Progenitor cell of endocrine pancreas (in vitro differentiated cells): ENCODE measurements at places on chromosomes 4 and X. TPM values are rescaled to one million over a fixed set of nuclear protein-coding genes. Genes with fewer than 3 reads are reported as not detected.

- H3K4me1 ChIP-seq = peaks cover 11% of the 10 kb centered on the region
- DNase-seq = no peak
- H3K4me3 ChIP-seq = no peak overlapping the region
- no peaks in the 10 kb centered on the region for H3K27me3 ChIP-seq
- H3K36me3 ChIP-seq = no peaks in the 10 kb centered on the region
Observed at GRCh38 chr4:11469650-11470437, 41.1 kb upstream of the HS3ST1 start.

Gene LAMP2
- 64.5 and 71.9 TPM in 2 replicates for total RNA-seq

DNA sequence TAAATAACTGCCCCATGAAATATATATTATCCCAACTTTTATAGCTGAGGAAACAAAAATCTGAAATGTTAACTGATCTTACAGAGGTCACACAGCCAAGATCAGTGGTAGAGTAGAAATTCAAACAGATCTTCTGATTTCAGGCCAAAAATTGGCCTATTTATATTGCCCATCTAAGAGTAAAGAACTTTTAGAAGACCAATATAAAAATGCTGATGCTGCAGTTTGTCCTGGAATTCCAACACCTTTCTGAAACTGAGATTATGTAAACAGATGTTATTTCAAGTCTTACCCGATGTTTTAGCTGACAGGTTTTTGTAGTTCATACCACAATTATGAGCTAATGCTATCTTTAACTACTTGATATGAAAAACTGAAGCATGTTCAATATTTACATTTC lies 51.1 kb downstream of the SPANXN3 start:
- H3K4me1 ChIP-seq = no peaks in the 10 kb centered on the region
- H3K4me3 ChIP-seq = no peak overlapping the region

DNA sequence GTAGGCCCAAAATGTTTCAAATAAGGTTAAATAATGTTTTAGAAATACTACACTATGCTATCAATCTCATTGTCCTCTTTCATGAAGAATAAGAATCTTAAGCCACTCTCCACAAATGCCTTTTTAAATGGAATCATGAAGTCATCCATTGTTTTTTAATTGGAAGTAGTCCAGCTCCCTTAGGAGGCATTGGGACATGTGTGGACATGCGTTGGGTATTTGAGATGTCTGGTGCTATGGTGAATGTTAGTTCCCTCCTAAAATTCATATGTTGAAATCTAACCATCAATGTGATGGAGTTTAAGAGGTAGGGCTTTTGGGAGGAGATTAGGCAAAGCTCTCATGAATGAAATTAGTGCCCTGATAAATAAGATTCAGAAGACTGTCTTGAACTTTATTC lies 289.0 kb downstream of the C4orf33 start:
- no peak overlapping the region for H3K27ac ChIP-seq
- no peaks in the 10 kb centered on the region for H3K36me3 ChIP-seq
- H3K4me3 ChIP-seq = no peak overlapping the region
- DNase-seq = no peak
- no peaks in the 10 kb centered on the region for H3K27me3 ChIP-seq

DNA sequence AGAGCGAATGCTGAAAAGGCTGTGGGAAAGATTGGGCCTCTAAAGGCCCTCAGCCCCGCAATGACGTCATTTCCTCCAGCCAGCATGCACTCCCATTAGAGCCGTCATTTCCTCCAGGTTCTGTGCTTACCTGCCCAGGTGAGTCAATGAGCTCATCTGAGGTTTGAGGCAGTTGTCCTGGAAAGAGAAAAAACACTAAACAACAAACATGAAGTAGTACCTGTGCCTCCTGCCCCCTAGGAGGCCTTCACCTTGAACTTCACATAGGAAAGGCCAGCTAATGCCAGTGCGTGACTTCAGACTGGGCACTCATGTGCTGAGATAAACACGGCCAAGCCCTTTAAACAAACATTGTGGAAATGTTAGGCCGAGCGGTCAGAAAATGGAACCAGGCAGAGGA lies 55.9 kb downstream of the FHDC1 start:
- H3K27ac ChIP-seq = no peak overlapping the region
- no peak for DNase-seq
- H3K36me3 ChIP-seq = no peaks in the 10 kb centered on the region
- H3K27me3 ChIP-seq = no peaks in the 10 kb centered on the region
- H3K4me3 ChIP-seq = no peak overlapping the region

GRCh38 chr4:19317377-19317776 lies 934.3 kb upstream of the SLIT2 start:
- H3K4me1 ChIP-seq = no peaks in the 10 kb centered on the region
- H3K36me3 ChIP-seq = no peaks in the 10 kb centered on the region
- H3K4me3 ChIP-seq = no peak overlapping the region
- no peak for DNase-seq

DNA sequence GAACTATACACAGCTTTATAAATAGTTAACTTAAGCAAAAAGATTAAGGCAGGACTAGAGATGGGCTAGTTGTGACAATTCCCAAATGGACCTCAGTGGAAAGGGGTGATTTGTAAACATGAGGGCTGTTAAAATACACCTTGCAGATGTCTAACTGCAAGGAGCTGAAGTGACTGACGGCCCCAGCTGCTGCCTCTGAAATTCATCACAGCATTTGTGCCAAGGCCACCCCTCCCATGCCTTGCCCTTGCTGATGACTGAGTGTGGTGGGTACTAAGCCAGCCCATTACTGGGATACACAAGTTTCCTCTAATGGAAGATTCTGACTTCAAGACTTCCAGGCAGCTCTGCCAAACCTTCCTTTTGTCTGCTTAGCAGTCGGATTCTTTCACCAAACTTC lies 23.7 kb upstream of the EGFL6 start:
- H3K4me1 ChIP-seq = no peaks in the 10 kb centered on the region
- no peak overlapping the region for H3K27ac ChIP-seq
- H3K27me3 ChIP-seq = no peaks in the 10 kb centered on the region
- no peak for DNase-seq
- H3K4me3 ChIP-seq = no peak overlapping the region
- no peaks in the 10 kb centered on the region for H3K36me3 ChIP-seq

GRCh38 chr4:141686879-141687278 lies 50.5 kb downstream of the IL15 start:
- no peaks in the 10 kb centered on the region for H3K4me1 ChIP-seq
- peaks cover 2% of the 10 kb centered on the region for H3K36me3 ChIP-seq
- no peaks in the 10 kb centered on the region for H3K27me3 ChIP-seq
- no peak for DNase-seq

Gene PCDH7
- 9.9 and 17.2 TPM in 2 replicates for total RNA-seq

GRCh38 chr4:151415978-151416377 lies 7.0 kb downstream of the FHIP1A start:
- peaks cover 2% of the 10 kb centered on the region for H3K36me3 ChIP-seq
- no peak for DNase-seq
- no peak overlapping the region for H3K27ac ChIP-seq
- H3K4me1 ChIP-seq = peaks cover 16% of the 10 kb centered on the region

DNA sequence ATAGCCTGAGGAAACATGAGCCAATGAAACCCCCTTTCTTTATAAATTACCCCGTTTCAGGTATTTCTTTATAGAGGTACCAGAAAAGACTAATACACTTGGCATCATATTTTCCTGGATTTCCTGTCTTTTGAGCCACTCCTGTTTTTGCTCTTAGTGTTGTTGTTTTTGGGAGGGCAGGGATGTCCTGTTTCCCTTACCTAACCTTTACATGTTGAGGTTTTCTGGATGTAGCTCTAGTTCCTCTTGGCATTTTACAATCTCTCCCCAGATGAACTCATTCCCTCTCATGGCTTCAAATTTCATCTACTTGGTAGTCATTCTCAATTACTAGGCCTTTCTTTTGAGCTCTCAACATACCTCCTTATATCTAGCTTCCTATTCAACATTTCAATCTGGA lies 104.1 kb upstream of the MAB21L2 start:
- no peak for DNase-seq
- H3K27ac ChIP-seq = peak overlapping the region; percentile 21
- H3K4me3 ChIP-seq = no peak overlapping the region
- H3K4me1 ChIP-seq = no peaks in the 10 kb centered on the region

Gene MGAT4D
- not detected in 2 replicates for total RNA-seq

Gene MAGEA4
- not detected in 2 replicates for total RNA-seq

DNA sequence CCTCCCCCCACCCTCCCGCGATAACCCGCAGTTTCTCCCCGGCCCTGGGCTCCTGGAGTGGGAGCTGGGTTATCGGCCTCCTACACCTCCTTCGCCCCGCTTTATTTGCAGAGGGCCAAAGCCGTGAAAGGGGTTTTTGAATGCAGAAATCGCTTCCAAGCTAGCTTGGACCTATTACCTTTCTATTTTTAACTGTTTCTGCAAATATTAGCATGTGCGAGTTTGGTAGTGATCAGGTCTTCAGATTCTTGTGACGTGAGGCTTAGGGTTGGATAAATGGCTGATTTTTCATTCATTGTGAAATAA lies 1.3 kb downstream of the USP9X start:
- H3K27ac ChIP-seq = peak overlapping the region; percentile 92
- no peaks in the 10 kb centered on the region for H3K36me3 ChIP-seq
- DNase-seq = no peak
- H3K4me3 ChIP-seq = peak overlapping the region; percentile 88
- no peaks in the 10 kb centered on the region for H3K27me3 ChIP-seq

GRCh38 chr4:177051473-177052060 lies 258.1 kb upstream of the NEIL3 start:
- H3K4me3 ChIP-seq = no peak overlapping the region
- H3K36me3 ChIP-seq = no peaks in the 10 kb centered on the region

DNA sequence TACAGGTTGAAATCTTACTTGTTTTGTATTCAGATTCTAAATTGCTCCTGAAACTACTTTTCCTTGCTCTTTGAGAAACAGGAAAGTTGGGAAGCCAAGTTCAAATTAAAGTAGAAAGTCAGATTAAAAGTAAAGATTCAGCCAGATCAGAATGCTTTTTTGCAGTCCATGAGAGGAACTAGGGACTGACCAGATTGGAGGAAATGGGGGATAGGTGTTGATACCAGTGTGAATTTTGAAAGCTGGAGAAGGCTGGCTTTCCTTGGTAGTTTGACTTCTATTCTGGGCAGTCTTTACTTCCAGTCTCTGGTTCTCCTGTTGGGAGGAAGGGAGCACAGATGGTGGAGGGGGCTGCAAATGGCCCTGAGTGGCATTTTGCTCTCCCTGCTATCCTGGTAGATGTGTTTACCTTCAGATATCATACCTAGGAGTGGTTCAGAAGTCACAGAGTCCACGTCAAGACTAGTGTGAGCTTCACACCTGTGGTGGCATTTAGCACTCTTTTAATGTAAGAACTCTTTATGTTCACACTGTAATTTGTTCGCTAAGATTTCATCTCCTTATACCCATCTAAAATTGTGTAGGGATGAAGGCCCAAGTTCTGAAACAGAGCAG lies 68.8 kb downstream of the FNIP2 start:
- H3K27ac ChIP-seq = peak overlapping the region; percentile 89
- H3K36me3 ChIP-seq = peaks cover 17% of the 10 kb centered on the region
- H3K27me3 ChIP-seq = no peaks in the 10 kb centered on the region
- no peak overlapping the region for H3K4me3 ChIP-seq

- H3K36me3 ChIP-seq = peaks cover 4% of the 10 kb centered on the region
- peaks cover 4% of the 10 kb centered on the region for H3K4me1 ChIP-seq
- no peak for DNase-seq
- H3K4me3 ChIP-seq = no peak overlapping the region
- H3K27me3 ChIP-seq = no peaks in the 10 kb centered on the region
Observed at GRCh38 chrX:41621222-41621723, 67.5 kb upstream of the GPR34 start.

Gene KIAA1210
- not detected in 2 replicates for total RNA-seq

Gene CLGN
- 9.9 and 10.8 TPM in 2 replicates for total RNA-seq

- H3K27me3 ChIP-seq = no peaks in the 10 kb centered on the region
- H3K4me3 ChIP-seq = no peak overlapping the region
- DNase-seq = no peak
- peaks cover 5% of the 10 kb centered on the region for H3K4me1 ChIP-seq
- peak overlapping the region; percentile 76 for H3K27ac ChIP-seq
Observed at GRCh38 chrX:2484721-2485648, 15.8 kb downstream of the DHRSX start.

- H3K27ac ChIP-seq = no peak overlapping the region
- H3K4me3 ChIP-seq = no peak overlapping the region
- DNase-seq = no peak
- no peaks in the 10 kb centered on the region for H3K27me3 ChIP-seq
Observed at GRCh38 chr4:153409412-153409811, 56.7 kb upstream of the TMEM131L start.

DNA sequence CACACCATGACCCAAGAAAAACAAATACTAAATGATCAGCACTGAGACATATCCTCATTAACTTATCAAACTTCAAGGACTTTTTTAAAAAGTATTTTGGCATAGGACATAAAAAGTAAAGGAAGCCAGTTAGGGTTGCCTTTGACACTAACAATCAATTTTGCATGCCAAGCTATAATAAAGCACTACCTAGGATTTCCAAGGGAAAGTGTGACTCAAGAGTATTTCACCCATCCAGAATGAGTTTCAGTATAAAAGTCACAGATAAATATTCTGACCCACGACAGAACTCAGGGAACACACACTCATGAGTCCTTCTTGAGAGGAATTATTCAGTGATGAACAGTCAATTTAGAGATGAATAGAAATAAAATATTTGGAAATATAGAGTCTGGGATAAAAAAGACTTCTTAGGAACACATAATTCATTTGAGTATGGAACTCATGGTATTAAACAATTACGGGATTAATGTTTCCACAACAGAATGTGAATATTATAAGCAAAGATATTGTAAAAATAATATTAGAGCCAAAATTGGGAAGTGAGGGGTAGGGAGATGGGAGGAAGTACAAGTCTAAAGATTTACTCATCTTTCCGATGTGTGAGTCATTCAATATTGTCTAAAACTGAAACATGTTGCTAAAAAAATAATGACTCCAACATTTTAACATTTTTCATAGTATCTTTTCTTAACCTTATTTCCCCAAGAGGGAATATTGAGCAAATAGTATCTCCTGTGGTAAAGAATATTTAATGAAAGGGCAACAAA lies 143.5 kb upstream of the LNX1 start:
- no peaks in the 10 kb centered on the region for H3K36me3 ChIP-seq
- H3K27ac ChIP-seq = no peak overlapping the region
- no peak overlapping the region for H3K4me3 ChIP-seq
- no peaks in the 10 kb centered on the region for H3K4me1 ChIP-seq
- no peak for DNase-seq

Gene PABPC5
- 2.6 and 3.0 TPM in 2 replicates for total RNA-seq

GRCh38 chr4:48133669-48134068 lies 381 bp downstream of the TXK start:
- peaks cover 10% of the 10 kb centered on the region for H3K36me3 ChIP-seq
- H3K4me3 ChIP-seq = no peak overlapping the region
- no peak overlapping the region for H3K27ac ChIP-seq

Gene GLOD5
- total RNA-seq = not detected in 2 replicates

DNA sequence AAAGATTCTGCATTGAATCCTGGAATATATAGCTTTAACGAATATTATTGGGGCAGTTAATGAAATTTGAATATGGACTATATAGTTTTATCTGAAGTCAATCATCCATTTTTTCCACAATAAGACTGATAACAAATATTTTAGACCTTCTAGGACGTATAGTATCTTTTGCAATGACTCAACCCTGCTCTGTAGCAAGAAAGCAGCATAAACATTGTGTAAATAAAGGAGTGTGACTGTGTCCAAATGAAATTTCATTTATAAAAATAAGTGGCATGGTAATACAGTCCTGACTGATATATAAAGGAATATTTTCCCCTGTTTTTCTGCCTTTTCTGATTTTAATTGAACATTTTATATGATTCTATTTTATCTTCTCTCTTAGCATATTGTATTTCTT lies 947.7 kb upstream of the SLIT2 start:
- H3K4me1 ChIP-seq = peaks cover 14% of the 10 kb centered on the region
- no peak overlapping the region for H3K4me3 ChIP-seq
- DNase-seq = no peak
- no peak overlapping the region for H3K27ac ChIP-seq
- no peaks in the 10 kb centered on the region for H3K27me3 ChIP-seq

Gene GATA1
- not detected in 2 replicates for total RNA-seq
